ENCODE measurements at places on chromosomes 7 and 10.
A peak's percentile ranks its signal among the peaks of the same experiment; 100 is the strongest.

GRCh38 chr10:96586419-96587263, at the start of gene TM9SF3:
TM9SF3 (minus strand) TSS chr10:96587012; CDS start chr10:96586835, 177 bp downstream.
- DNase-seq, result peak; percentile 80

DNA sequence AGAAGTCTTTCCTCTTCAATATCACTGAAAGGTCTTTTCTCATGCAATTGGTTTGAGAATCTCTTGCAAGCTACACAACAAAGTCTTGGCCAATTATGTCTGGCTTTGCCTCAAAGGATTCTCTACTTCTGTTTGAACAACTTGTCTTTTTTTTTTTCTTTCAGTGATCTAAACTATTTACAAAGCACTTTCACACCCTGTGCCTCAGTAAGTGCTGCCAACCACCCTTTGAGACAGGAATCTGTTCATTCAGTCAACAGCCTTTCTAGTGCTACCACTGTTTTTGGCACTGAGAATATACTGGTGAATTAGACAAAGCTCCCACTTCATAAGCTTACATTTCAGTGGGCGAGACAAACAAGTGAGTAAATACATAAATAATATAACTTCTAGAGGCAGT, 26.9 kb upstream of the SDK1 start:
- no peak for DNase-seq

- no peak for DNase-seq
Observed at GRCh38 chr10:124305131-124305530, 113.6 kb downstream of the OAT start.

DNA sequence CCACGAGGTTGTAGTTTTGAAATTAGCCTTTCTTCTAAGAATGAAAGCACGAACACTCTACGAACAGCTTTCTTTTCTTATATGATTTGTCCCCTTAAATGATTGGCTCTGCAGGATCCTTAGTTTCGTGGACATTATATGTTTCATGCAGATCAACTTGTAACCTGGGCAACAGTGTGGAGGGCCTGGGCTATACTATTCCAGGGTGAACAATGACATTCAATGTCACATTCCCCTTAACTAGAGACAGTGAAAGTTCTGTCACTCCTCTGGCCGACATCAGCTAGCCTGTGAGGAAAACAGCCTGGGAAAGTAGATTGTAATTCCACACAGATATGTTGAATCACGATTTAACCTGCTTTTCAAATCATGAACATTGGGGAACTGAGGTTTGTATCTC, 23.4 kb downstream of the TAS2R16 start:
- no peak for DNase-seq

GRCh38 chr7:40230101-40230500, 95.3 kb downstream of the SUGCT start:
- DNase-seq, result no peak

- DNase-seq, result no peak
Observed at GRCh38 chr10:49099046-49099445, 16.3 kb downstream of the VSTM4 start.

DNA sequence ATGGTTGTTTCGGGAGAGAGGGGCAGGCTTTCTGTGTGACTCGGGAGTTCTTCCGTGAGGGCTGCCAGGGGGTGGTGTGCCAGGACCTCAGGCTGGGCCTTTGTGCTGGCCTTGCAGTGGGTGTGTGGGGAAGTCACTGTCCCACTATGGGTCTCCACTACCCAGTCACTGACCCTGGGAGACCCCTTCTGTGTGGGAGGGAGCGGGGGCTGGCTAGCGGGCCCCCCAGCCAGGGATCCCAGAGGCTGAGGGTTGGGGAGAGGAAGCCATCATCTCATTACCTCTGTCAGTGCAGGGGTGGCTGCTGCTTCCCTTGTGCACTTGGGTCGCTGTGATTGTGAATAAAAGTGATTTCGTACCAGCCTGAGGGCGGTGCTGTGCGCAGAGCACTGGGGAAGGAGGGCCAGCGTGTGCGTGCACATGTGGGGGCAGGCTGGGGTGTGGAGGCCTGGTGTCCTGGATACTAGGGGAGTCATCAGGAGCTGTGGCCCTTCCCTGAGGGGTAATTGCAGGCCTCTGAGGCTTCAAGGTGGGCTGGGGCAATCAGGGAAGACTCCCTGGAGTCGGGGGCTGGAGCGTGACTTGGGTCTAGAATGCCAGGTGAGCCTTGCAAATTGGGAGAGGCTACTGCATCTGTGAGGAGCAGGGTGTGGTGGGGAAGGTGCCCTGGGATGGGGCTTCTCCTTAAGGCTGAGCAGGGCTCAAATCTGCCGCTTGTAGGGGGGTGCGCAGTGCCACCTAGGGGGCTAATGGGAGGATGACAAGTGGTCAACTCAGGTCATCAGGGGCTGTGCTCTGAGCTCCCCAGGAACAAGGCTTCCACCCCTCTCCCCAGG, 98.9 kb downstream of the NEURL1 start:
- peak; percentile 92 for DNase-seq

Measured in HuH-7 (cell line).